ENCODE measurements at places on chromosomes 11 and 22.

DNA sequence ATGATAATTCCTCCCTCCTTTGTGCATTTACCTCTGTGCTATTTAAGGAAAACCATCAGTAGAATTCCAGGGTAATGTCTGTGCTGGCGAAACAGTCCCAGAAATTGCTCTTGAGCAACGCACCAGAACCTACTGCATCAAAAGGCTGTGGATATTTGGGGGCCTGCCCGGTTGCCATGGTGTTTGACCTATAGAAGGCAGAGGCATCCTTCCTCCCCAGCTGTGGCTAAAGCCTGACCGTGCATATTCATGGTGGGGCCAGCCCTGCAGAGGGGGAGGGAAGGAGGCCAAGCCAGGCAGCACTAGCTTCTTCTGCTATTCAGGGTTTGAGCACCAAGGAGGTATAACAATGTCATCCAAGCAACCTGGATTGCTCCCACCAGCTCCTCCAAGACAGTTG, 215.0 kb upstream of the E2F8 start:
- DNase-seq = no peak

- no peak for DNase-seq
Measured at GRCh38 chr11:66227700-66228099, 40.7 kb upstream of the RAB1B start.

GRCh38 chr11:2549876-2550605, 105.2 kb downstream of the KCNQ1 start:
- DNase-seq = no peak

DNA sequence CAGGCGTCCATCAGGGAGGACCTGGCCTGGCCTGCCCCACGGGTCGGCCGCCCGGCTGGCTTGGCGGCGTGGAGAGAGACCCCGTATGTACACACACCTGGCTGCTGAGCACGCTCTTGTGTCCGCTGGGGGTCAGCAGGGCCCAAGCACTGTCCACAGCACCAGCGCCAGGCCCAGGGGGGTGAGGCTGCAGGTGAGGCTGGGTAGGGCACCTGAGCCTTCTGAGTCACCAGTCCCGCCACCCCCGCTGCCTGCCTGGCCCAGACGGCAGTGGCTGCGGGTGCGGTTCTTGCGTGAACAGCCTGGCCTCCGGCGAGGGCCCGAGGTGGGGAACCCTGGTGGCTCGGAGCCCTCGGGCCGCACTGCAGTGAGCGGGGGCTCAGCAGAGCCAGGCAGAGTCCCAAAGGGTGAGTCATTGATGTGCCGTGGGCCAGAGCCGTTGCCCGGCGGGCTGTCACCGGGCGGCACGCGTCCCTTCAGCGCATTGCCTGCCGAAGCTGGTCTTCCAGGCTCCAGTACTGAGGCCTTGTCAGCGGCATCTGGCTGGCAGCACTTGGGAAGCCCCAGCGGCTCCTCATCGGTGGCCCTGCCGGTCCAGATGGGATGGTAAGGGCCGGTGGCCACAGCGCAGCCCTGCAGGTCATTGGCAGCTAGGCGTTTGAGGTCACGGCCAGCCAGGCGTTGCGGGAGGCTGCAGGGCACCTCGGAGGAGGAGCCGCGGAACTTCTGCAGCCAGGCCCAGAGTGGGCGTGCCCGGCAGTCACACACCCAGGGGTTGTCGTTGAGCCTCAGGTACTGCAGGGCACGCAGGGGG, 26.3 kb downstream of the RTN4R start:
- no peak for DNase-seq

DNA sequence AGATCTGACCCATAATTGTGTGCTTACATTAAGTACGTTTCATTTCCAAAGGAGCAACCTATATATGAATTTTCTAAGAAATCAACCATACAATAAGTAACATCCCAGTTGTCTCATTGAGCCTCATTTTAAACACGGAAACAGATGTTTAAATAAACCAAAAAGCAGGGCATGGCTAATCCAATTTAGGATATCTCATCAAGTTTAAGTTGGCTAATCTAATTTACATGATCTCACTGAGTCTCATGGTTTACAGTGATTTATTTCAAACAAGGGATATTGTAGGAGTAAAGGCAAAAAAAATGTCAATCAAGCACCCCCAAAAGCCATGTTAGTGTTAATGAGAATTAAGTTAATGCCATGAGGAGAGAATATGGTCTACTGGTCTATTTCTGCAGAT, 499.8 kb upstream of the CCDC90B start:
- no peak for DNase-seq

All from NCI-H2107 (cell line).